Dermis blood vessel endothelial cell (primary cell): ENCODE measurements at places on chromosomes 12 and 14. TPM values are rescaled to one million over a fixed set of nuclear protein-coding genes. Genes with fewer than 3 reads are reported as not detected.

Gene LRRIQ1
- total RNA-seq: 0.37 and 0.68 TPM in 2 replicates

Gene KLRB1
- total RNA-seq: not detected in 2 replicates

DNA sequence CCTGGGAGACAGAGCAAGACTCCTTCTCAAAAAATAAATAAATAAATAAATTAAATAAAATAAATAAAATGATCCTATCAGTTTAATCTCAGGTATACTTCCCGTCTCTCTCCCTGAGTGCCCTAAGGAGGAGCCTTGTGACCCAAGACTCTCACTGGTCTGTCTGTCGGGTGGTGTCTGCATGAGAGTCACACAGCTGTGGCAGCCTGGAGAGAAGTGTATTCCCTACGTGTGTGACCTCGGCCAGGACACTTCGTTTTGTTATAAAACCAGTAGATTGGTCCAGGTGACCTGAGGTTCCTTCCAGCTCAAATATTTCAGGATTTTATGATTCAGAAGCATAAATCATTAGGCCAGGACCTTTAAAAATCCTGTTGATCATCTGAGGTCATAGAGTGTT, 4.8 kb downstream of the SYNE3 start:
- DNase-seq: no peak

GRCh38 chr14:103241531-103241930, 92.5 kb upstream of the EIF5 start:
- no peak for DNase-seq

- no peak for DNase-seq
These were observed 153.6 kb downstream of the MSRB3 start for GRCh38 chr12:65432114-65432513.

- no peak for DNase-seq
These were observed 3.7 kb downstream of the GPR132 start for GRCh38 chr14:105061428-105062047.

DNA sequence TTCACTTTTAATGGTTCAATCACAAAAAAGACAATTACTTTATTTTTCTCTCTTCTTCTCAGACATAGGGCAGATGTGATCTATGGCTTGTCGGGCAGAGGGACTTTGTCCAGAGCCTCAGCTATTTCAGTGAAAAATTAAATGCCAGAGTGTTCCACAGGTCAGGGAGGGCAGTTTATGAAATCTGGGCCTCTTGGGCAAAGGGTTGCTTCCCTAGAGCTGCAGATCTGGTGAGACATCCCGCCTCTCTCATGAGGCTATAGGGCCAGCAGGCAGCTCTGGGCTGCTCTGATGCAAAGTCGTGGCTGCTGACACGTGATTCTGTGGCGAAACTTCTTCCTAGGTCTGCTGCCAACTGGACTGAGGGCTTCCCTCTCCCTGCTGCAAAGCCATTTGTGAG, 6.0 kb downstream of the CLMN start:
- no peak for DNase-seq
